ENCODE measurements at places on chromosomes 5 and 9.

GRCh38 chr9:23842565-23843129 lies 16.6 kb upstream of the ELAVL2 start:
- no peak for DNase-seq

- no peak for DNase-seq
Observed at GRCh38 chr5:134135091-134135655, 20.7 kb downstream of the TCF7 start.

DNA sequence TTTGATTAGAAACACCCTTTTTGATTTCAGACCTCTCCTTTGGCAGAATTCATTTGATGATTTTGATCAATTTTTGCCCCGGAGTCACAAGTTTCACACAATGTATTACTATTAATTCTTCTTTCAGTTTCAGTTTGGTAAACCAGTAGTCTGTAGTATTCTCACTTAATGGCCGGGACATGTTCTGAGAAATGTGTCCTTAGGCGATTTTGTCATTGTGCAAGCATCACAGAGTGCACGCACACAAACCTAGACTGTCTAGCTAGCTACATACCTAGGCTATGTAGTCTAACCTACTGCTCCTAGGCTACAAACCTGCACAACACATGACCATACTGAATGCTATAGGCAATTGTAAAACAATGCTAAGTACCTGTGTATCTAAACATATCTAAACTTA lies 662.5 kb downstream of the IRX1 start:
- no peak for DNase-seq

GRCh38 chr9:3262826-3263529 lies 262.8 kb downstream of the RFX3 start:
- no peak for DNase-seq

DNA sequence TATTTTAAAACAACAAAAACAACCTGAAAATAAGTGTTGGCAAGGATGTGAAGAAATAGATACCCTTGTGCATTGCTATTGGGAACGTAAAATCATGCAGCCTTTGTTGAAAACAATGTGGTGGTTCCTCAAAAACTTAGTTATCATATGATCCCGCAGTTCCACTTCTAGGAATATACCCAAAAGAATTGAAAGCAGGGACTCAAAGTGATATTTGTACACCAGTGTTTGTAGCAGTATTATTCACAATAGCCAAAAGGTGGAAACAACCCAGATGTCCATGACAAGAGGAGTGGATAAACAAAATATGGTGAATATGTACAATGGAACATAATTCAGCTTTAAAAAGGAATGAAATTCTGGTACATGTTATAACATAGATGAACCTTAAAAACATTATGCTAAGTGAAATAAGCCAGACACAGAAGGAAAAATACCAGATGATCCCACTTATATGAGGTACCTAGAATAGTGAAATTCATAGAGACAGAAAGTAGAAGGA lies 29.0 kb downstream of the IRF1 start:
- DNase-seq: no peak

DNA sequence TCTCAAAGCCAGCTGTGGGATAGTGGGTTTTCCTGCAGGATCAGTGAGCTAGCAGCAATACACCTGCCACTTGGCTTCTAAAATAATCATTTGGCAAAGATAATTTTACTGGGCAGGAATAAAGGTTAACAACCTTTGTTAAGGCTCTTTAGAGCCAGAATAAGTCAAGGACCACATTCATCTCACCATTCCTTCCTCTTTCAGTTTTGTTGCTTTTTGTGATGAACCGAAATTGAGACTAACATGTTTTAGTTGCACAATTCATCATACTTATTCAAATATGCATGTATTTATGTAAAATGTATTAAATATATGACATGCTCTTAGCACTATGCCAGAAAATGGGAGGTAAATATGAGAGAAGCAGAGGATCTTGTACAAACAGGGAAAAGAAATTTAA lies 824.4 kb upstream of the TYRP1 start:
- DNase-seq: no peak

DNA sequence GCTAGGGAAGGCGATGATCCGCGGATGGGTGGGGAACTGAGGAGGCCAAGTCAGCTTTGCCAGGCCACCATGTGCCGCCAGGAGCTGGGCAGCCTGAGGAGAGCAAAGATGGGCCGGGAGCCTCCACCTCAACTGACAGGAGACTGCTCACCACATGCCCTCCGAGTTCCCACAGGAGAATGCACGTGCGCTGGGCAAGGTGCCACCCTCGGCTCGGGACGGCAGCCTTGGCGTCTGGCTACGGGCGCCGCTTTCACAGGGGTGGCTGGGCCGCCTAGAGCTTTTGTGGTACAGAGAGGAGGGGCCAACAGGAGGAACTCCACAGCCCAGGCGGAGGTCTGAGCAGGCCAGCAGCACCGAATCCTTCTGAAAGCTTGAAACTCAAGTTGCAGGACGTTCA lies 5.3 kb upstream of the TBC1D9B start:
- no peak for DNase-seq

DNA sequence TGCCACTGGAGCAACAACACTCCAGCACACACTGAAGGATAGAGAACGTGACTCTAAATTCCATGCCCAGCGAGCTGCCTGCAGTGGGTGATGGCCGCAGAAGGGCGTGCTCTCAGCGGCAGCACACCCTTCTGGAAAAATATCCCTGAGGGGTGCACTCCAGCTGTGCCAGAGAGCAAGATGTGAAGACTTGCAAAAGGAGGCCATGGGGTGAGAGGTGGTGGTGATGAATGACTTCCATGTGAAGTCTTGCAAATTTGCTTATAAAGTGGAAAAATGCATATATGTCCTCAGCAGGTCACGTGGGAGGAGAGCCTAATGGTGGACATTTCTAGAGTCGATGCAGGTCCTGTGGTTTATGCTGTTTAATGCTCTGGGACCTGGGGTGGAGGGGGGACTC lies 39.8 kb upstream of the COL5A1 start:
- no peak for DNase-seq

DNA sequence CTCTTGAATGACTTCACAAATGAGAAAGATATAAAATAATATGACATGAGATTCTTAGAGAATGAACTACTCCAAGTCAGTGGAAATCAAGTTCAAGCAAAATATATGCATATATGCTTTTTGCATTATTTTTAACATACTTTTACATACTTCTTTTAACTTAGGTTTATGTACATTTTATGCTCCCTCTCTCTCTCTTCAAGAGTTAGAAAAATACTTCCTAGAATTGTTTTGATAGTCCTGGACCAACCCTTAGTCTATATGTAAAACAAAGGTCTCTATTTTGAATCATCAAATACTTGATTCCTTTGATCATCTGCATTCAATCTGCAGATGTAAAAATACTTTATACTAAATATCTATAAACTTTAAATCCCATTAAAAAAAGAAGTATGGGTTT lies 187.8 kb downstream of the DEPDC1B start:
- DNase-seq: no peak

DNA sequence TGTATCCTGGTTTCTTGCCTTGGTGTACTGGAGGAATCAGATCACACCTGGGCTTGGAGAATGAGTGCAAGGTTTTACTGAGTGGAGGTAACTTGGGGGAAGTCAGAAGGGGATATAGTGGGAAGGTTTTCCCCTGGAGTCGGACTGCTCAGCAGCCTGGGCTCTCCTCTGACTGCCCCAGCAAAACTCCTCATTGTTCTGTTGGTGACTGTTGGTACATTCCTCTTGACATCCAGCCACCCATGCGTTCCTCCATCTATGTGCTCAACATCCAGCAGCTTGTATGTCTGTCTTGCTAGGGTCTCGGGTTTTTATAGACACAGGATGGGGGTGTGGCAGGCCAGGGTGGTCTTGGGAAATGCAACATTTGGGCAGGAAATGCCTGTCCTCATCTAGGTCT lies 96.0 kb downstream of the ZFAND5 start:
- DNase-seq: no peak

DNA sequence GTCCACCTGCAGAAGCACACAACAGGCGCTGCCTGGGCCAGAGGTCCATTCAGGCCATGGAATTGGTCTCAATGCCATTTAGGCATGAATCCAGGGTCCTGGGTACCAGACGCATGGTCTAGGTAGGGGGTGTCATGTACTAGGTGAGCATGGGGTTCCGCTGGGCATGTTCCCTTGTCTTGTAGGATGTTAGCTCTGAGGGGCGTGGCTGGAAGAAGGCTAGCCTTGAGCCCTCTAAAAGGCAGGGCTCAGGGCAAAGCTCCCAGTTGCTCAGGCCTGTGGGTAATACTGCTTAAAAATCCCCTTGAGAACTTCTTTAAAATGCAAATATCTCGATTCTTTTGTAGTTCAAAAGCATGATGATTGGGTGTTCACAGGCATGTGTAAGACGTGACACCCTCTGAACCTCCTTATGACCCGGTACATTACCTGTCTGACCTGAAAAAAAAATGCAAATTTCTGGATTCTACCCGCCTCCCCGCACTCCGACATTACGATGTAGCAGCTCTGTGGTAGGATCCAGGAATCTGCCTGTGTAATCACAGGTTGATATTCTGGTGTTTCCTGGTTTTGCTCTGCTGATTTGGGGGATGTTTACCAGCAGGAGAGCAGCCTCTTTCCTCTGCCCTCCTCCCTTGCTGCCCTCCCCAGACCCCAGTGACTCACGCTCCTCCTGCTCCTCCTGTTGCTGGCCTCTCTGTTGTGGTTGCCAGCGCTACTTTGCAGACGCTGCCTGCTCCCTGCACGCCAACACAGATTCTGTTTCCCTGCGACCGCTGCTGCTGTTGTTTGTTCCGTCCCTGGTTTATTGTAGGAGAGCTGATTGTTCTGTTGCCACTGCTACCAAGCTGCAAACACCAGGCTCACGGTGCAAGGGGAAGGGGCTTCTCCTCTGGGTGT lies 5.7 kb downstream of the TMC1 start:
- DNase-seq: peak; percentile 64

GRCh38 chr5:90020575-90021538 lies 388.7 kb downstream of the CETN3 start:
- no peak for DNase-seq

DNA sequence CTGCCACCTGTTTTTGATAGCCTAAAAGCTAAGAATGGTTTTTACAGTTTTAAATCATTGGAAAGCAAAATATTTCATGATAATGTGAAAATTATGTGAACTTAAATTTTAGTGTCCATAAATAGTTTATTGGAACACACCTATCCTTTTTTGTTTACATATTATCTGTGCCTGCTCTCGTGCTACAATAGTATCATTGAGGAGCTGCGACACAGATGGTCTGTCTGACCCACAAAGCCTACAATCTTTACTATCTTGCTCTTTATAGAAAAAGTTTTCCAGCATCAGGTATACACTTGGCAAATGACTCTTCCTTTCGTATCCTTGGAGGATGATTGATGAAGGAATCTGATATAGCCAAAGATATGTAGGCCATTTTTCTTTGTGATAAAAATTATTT lies 40.2 kb downstream of the TTC1 start:
- no peak for DNase-seq

GRCh38 chr9:133199648-133200321 lies 9.3 kb downstream of the OBP2B start:
- peak; percentile 20 for DNase-seq

DNA sequence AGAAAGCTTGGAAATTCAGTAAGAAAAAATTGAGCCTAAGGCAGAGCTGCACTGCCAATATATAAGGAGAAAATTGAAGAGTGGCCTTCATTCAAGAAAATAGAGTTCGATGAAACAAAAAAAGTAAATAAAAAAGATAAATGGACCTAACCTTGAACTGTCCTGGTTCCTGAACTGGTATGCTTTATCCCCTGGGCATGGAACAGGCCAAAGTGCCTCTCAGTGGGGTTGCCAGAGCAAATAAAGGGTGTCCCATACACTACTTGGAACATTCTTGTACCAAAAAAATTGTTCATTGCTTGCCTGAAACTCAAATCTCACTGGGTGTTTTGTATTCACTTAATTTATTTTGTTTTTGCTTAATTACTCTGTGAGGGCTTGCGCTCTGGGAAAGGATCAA lies 42.2 kb upstream of the TUT7 start:
- DNase-seq: no peak

DNA sequence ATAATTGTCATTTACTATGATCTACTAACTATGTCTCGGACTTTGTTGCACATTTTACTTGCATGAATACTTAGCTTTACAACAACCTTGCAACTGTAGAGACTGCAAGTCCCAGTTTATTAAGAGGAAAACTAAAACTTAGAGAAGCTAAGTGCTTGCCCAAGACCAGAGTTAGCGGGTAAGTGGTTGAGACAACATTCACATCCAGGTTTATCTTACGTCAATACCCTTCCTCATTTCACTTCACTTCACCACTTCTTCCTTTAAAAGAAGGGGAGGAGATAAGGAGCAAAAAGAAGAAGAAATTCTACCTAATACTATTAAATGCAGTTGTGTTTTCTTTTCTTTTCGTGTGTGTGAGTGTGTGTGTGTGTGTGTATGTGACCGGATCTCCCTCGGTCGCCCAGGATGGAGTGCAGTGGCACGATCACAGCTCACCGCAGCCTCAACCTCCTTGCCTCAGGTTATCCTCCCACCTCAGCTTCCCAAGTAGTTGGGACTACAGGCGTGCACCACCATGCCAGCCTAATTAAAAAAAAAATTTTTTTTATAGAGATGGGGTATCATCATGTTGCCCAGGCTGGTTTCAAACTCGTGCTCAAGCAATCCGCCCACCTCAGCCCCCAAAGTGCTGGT lies 37.4 kb downstream of the MEGF9 start:
- no peak for DNase-seq

- DNase-seq: no peak
Observed at GRCh38 chr5:128630121-128630520, 92.1 kb upstream of the FBN2 start.

- no peak for DNase-seq
Observed at GRCh38 chr9:13267743-13268142, 11.7 kb downstream of the MPDZ start.

DNA sequence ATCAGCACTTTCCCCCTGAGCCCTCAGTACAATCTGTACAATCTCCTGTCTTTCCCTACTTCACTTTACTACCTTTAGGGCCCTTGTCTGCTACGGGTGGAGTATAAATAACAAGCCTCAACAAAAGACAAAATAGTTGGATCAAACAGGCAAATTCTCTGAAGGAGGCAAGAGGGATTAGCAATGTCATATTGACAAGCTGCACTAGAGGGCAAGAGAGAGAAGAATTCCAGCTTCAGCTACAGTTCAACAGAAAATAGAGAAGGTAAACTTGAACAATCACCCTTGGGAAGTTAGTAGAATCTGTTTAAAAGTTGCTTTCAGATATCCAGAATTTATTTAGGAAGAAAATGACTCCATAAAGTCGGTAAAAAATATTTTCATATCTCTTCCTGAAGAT lies 68.4 kb upstream of the IZUMO3 start:
- DNase-seq: no peak

DNA sequence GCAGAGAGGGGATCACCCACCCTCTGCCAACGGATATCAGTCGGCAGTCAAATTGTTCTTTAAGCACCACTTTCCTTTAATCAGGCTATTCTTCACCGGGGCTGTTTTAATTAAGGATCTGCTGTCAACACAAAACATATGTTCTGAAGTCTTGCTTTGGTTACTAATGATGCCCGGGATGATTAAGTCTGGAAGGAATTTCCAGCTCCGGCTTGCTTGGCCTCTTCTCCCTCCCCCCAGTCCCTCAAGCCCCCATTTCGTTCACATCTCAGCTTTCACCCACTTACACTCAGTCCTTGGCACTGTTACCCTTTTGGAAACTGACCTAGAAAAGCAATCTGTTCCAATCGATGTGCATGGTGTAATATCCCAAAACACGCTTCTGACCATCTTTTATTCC lies 74.7 kb downstream of the MSX2 start:
- no peak for DNase-seq

- DNase-seq: no peak
Observed at GRCh38 chr9:81622471-81623255, 66.7 kb downstream of the TLE1 start.
